ENCODE measurements at places on chromosomes 6 and 20.

- DNase-seq: peak; percentile 20
Observed at GRCh38 chr6:25366903-25367545, 87.8 kb downstream of the CARMIL1 start.

DNA sequence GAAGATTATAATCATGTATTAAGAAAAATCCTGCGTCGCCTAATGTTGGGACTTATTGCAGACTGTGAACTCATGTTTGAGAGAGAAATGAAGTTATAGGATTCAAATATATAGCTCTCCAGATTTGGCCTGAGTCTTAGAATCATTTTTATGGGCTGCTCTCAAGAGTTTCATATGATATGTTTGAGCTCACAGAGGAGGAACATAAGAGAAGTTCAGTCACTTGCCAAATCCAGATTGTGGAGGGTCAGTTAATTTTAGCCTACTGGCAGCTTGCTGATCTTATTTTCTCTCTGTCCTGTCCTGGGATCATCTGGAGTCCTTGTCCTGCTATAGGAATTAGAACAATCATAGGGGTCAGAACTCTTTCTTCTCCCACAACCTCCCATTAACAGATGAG is 186.1 kb upstream of the SUPT3H start:
- DNase-seq: no peak

DNA sequence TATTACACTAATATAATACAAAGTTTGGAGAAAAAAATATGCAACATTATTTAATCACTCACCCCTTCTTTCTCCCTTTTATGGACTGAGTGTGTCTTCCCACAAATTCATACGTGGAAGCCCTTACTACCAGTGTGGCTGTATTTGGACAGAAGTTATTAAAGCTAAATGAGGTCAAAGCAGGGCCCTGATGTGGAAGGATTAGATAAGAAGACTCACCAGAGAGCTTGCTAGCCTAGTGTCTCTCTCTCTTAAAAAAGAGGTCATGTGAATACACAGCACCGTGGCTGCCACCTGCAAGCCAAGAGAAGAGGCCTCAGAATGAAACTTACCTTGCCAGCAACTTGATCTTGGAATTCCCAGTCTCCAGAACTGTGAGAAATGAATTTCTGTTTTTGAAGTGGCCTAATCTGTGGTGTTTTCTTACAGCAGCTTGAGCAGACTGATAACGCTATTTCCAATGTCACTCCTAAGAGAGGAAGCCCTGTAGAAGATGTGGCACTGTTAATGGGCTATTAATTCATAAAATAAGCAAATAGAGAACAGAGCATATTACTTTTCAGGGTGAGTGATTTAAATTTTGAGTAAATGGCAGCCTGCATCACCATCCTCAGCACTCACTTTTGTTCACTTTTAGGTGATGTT is 233.4 kb downstream of the TBC1D7 start:
- DNase-seq: no peak

- no peak for DNase-seq
Observed at GRCh38 chr6:48713612-48714011, 602.6 kb upstream of the PTCHD4 start.

GRCh38 chr20:62159052-62159451 is 15.5 kb downstream of the SS18L1 start:
- DNase-seq: no peak

DNA sequence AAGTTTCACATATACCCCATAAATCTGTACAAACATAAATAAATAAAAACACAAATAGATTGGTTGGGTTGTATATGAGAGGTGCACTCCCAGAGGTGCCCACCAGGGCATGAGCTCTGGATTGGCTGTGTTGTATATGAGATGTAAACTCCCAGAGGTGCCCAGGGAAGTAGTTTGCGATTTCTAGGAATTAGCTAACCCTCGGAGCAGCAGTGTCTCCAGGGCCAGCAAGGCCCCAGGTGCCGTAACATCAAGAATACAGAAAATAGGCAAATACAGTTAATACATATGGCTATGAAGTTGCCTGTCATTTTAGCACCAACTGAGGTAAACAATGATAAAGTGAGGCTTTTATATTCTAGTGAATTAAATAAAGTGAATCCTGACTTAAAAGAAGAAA is 5.4 kb upstream of the GINM1 start:
- no peak for DNase-seq

- peak; percentile 77 for DNase-seq
Observed at GRCh38 chr6:138953451-138953850, 34.6 kb downstream of the REPS1 start.

- no peak for DNase-seq
Observed at GRCh38 chr20:48807051-48807450, 20.7 kb downstream of the PREX1 start.

- no peak for DNase-seq
Observed at GRCh38 chr20:19644085-19644484, 114.0 kb upstream of the RIN2 start.

Measured in HCEC 1CT (cell line).